D721Med (cell line): ENCODE measurements at places on chromosomes 4 and X.

GRCh38 chrX:133685822-133686221 lies 270.5 kb upstream of the GPC4 start:
- DNase-seq = no peak

DNA sequence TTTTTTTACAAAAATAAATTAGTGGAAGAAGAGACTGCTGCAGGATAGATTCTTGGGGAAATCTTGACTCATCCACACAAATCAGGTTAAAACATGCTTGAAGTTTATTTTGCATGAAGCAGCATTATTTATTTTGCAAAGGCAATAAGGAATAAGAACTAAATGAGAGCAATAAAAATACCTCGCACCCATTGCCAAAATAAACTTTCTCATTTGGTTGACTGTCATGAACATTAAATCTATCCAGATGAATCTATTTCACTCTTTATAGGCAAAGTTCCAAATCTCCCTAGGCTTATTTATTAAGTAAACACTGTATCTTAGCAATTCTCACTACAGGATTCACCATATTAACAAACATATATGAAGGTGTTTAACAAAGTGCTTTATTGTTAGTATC lies 58.9 kb downstream of the HOPX start:
- no peak for DNase-seq

DNA sequence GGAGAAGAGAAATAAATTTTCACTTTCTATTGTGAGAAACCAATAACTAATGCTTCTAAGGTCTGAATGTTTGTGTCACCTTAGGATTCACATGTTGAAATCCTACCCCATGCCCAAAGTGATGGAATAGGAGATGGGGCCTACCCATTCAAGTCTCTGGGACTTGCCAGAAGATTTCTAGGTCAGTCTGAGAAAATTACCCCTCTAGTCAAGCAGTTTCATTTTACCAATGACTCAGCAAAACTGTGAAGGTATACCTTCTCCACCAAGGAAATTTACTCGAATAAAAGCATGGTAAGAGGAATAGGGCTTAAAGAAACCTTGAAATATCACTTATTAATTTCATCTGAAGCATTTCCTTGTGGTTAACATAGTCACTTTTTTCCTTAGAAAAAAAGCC lies 23.5 kb upstream of the PAPSS1 start:
- DNase-seq = no peak

DNA sequence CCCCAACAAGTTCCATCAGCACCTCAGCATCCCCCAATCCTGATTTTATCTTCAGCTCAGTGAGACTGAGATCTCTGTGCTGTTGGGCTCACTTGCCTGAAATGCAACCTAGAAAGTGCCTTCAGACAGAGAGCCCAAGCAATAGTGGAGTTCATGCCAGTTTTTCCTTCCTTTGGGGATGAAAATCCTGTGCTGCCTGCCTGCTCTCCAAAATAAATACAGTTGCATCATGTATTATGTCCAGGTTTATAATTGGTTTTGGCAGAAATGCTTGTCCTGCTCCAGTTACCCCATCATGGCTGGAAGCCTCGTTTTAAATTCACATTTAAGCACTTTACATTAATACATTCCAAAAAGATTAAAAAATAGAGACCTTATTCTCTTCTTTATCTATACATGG lies 1865.5 kb upstream of the TENM3 start:
- DNase-seq = no peak

DNA sequence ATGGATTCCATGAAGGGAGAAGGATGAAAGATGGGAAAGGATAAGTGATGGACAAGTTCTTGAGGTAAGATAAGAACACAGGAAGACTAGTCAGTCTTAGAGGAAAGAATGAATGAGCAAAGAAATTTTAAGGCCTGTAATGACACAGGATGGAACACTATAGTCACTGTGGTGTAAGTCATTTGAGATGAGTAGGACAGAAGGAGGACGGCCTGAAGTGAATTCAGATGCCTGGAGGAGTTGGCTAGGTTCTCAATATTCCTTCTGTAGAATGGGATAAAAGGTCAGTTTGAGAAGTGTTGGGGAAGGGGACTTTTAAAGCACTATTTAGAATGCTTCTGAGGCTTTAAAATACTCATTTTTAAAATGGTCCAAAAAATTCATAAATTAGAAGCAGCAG lies 3.9 kb downstream of the MSMO1 start:
- no peak for DNase-seq
